AG09319 (cell line): ENCODE measurements at places on chromosomes 11 and 22.

DNA sequence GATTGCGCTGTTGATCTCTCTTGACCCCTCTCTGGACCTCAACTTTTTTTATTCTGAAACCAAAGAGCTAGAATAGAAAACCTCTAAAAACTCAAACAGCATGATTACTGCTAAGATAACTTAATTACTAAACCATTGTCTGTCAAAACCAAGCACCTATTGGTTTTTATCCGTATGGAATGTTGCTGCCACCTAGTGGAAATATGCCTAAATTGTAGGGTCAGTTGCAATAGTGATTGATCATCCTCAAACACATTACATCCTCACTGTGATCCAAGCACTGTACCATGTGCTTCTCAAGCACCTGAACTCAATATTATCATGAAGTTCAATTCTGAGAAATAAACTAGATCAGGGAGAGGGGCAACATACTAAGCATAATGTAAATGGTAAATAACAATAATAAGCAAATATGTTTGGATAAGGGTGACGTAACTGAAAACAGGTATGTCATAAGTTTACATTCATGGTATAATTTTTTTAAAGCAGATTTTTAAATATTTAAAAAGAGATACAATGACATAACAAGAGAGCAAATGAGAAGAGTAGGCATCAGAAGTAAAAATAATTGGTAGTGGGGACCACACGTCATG lies 3.8 kb upstream of the OR5A2 start:
- DNase-seq, result peak; percentile 2

- no peak for DNase-seq
Observed at GRCh38 chr11:79259800-79260199, 181.0 kb downstream of the TENM4 start.

DNA sequence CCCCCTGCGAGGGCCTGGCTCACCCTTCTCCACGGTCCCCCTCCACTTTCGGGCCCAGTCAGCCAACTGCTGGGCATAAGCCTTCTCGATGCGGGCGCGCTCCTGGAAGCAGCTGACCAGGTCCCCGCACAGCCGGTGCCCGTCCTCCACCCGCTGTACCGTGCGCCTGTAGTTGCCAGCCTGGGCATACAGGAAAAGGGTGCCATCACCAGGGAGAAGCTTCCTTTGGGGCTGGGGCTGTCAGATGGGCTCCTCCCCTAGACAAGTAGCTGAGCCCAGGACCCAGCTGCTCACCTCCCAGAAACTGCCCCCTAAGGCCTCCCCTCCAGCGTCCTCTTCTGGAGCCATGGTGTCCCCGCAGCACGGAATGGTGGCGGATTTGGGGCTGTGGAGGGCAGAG lies 3.9 kb downstream of the PACSIN3 start:
- DNase-seq, result no peak

- peak; percentile 71 for DNase-seq
Observed at GRCh38 chr11:36149538-36150242, 139.5 kb downstream of the COMMD9 start.
